ENCODE measurements at places on chromosomes 3 and 15.
A peak's percentile ranks its signal among the peaks of the same experiment; 100 is the strongest.

DNA sequence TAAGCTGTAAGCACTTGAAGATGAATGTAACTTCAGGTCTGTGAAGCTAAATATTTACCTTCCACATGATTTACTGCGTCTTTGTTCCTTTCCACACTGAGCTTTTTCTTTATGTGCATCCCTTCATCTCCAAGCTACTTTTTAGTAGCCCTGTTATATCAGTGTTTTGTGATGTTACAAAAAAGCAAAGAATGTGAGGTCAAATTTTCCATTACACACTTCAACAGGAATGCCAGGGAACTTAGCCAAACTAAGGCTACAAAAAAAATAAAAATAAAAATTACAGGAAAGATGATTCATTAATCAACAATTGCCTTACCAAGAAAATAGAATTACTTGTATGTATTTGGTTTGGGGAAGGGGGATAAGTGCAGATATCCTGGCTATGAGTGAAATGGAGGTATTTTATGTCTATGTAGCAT is 73.0 kb downstream of the FILIP1L start:
- no peak for DNase-seq

GRCh38 chr3:148839805-148840204 is 12.2 kb downstream of the CPB1 start:
- DNase-seq: no peak

- DNase-seq: no peak
These were observed 572.3 kb downstream of the MAGI1 start for GRCh38 chr3:65466300-65466988.

- DNase-seq: peak; percentile 14
These were observed 287.6 kb downstream of the IL5RA start for GRCh38 chr3:2822611-2823010.

DNA sequence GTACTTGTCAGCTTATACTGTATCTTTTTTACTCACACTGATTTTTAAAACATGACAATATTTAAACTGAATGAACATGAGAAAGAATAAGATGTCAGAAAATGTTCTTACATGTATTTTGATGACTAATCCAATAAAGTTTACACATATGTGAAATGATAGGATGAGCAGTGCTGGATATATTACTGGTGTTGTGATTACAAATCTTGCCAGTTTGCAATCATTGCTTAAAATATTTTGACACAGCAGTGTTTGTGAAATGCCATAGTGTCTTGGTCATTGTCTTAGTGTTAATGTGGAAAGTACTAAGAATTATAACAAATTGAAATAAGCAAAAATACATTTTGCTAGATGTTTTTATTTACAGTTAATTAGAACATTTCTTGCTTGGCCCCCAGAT is 118.7 kb upstream of the MLF1 start:
- DNase-seq: no peak

DNA sequence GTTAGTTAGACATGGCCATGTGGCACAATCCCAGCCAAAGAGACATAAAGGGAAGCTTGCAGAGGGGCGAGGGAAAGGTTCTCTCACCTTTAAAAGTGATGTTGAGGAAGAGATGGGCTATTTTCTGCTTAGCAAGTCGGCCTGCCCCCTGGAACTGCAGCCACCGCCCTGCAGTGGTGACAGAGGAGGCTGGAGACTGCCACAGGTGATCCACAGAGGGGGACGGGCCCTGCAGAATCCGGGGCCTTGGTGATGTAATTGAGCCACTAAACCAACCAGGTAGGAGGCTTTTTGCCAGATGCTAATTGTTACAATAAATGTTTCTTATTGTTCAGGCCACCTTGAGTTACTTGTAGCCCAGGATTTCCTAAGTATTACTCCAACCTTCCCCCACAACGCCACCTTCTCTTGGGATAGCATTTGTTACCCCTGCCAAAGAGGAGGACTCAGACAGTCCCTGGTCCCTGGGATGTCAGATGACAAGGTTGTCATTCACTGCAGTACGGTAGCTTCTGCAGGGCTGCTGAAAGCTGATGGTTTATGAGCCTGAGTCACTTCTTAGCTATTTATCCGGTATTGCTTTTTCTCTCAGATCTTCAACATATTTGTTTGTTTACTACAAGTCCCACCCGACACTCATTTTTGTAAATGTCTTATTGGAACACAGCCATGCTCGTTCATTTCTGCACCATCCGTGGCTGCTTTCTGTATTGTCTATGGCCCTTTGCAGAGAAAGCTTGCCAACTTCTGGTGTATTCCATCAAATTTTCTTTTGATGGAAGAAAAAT is 63.3 kb upstream of the SEC61A1 start:
- no peak for DNase-seq

DNA sequence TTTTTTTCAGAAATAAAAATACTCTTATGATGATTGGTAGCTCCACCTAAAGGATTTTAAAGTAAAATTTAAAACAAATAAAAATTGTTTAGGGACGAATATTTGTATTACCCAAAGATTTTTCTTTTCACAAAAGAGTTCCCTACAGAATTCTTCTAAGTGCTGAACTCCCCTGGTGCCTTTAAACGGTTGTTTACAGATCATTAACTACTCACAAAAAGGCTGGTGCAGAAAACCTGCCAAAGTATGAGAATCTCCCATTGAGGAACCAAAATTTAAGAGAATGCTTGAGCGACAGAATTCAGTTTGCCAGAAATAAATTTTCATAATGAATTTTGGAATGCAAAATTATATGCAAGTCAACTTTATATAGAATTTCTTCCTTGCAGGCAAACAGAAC is 497.8 kb upstream of the NR2F2 start:
- no peak for DNase-seq

All from putamen (tissue), 1 donor.